ENCODE measurements at places on chromosomes 13 and 19. TPM values are rescaled to one million over a fixed set of nuclear protein-coding genes. Genes with fewer than 3 reads are reported as not detected.

DNA sequence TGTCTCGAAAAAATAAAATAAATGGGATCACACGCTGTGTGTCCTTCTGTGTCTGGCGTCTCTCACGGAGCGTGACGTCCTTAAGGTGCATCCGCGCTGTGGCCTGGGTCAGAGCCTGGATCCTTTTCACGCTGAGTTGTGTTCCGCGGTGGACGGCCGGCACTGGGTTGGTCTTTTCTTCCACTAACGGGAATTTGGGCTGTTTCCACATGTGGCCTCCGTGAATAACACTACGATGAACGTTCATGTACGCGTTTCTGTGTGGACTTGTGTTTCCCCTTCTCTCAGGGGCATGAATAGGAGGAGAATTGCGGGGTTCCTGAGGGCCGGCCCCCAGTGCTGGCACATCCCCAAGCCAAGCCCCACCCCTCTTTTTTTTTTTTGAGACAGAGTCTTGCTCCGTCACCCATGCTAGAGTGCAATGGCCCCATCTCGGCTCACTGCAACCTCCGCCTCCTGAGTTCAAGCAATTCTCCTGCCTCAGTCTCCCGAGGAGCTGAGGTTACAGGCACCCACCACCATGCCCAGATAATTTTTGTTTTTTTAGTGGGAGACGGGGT is 6.2 kb upstream of the PTBP1 start:
- no peak for DNase-seq

- no peak for DNase-seq
Measured at GRCh38 chr13:107770541-107770940, 444.8 kb downstream of the LIG4 start.

Gene LSR
- total RNA-seq: 0.33 TPM

Gene NUCB1
- total RNA-seq: 157 TPM

- no peak for DNase-seq
Measured at GRCh38 chr13:21557995-21558394, 46.0 kb downstream of the MICU2 start.

DNA sequence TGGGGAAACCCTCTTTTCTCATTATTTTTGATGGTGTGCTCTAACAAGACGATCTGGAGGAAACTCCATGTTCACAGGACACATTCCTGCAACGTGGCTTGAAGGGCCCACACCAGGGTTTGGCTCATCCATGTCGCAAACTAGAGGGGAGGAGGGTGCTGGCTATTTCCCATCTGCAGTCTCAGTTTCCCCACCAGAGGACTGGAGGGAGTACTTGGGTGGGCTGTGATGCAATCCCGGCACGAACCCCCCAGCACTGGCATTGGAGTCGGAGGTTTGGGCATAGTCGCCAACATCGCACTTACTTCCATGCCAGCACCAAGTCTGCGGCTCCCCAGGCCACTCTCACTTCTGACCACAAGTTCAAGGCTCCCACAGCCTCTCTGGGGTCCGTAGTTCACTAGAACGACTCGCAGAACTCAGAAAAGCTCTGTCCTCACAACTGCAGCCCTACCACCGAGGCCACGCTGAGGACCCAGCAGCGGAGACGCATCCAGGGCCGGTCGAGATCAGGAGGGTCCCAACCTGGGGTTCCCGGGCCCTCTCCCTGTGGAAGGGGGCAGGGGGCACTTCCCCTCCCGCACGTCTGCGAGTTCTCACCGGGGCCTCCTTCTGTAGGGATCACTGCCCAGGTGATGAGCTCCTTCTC is 165.6 kb upstream of the SOX1 start:
- DNase-seq: no peak

DNA sequence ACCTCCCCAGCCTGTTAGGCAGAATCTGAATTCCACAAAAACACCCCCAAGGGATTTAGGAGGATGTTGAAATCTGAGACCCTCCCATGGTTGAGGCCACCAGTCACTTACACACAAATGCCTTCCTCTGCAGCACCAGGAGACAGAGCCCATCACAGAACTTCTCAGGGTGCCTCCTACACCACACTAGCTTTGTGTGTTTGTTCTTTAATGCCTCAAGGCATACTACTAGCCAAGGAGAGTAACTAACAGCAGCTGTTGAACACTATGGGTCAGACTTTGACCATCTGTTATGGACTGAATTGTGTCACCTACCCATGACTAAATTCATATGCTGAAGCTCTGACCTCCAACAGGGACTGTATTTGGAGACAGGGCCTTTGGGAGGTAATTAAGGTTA is 9.5 kb upstream of the MED26 start:
- DNase-seq: no peak

DNA sequence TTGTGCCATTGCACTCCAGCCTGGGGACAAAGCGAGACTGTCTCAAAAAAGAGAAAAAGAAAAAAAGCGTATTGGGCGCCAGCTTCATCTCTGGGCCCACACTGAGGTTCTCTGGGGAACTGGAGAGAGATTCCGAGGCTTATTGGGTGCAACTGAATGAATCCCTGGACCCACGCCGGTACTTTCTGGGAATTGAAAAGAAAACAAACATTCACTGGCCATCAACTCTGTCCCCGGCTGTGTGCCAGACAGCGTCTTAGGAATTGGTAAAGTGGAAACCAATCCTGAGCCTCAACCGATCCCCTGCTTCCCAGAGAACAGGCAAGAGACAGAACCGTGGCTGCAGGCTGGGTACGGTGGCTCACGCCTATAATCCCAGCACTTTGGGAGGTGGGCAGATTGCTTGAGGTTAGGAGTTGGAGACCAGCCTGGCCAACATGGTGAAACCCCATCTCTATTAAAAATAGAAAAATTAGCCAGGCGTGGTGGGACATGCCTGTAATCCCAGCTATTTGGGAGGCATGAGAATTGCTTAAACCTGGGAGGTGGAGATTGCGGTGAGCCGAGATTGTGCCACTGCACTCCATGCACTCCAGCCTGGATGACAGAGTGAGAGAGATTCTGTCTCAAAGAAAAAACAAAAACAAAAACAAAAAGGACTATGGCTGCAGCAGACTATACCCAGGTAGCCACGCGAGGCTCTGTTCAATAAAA is 8.6 kb downstream of the ANO8 start:
- peak; percentile 39 for DNase-seq

- no peak for DNase-seq
Measured at GRCh38 chr19:32195706-32196610, 149.5 kb upstream of the ZNF507 start.

- no peak for DNase-seq
Measured at GRCh38 chr19:29564574-29565005, 38.8 kb downstream of the VSTM2B start.

Gene DCT
- total RNA-seq: not detected

Gene TMEM255B
- 1.4 TPM for total RNA-seq

Gene KRTDAP
- total RNA-seq: not detected

Data from MG63 (cell line).